ENCODE measurements at places on chromosomes 6 and 20.

DNA sequence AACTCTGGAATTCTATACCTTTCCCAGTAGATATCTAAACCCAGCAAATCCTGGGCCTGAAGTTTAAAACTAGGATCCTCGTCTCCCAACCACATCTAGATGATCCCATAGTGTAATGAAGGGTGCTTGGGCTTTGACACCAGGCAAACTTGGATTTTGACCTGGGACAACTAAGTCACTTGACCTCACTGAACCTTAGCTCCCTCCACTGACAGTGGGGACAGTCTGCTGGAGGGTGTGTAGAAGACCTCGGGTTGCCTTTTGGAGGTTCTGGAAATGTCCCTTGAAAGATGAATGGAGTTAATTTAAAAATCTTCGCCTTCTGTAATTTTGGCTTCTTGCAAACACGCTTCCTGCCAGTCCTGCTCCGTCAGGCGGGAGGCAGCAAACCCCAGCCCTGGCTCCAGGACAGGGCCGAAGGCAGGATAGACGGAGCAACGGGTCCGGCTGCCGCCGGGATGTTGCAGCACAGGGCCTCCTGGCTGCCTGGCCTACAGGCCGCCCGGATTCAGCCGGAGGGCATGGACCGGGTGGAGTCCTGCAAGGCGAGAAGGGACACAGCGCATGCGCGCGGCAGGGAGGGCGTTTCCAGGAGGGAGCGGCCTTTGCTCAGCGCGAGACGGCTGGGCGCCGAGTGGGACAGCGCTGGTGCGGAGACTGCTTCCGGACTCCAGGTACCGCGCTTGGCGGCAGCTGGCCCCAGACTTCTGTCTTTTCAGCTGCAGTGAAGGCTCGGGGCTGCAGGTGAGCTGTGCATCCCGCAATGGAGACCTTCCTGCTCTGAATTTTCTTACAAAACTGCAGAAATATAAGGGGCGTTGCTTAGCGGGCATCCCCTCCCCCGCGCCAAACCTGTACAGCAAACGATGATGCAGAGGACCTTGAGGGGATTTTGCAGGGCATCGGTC, at the start of gene TMEM14A:
Gene TMEM14A (plus strand): TSS at position 612 of the 908 bp plus-strand sequence. CDS start 5,990 bp downstream, outside the sequence.
- peak; percentile 97 for DNase-seq

GRCh38 chr20:37745553-37745952, 51.7 kb downstream of the CTNNBL1 start:
- DNase-seq: no peak

- DNase-seq: no peak
These were observed 400.9 kb upstream of the POU3F2 start for GRCh38 chr6:98433325-98434056.

DNA sequence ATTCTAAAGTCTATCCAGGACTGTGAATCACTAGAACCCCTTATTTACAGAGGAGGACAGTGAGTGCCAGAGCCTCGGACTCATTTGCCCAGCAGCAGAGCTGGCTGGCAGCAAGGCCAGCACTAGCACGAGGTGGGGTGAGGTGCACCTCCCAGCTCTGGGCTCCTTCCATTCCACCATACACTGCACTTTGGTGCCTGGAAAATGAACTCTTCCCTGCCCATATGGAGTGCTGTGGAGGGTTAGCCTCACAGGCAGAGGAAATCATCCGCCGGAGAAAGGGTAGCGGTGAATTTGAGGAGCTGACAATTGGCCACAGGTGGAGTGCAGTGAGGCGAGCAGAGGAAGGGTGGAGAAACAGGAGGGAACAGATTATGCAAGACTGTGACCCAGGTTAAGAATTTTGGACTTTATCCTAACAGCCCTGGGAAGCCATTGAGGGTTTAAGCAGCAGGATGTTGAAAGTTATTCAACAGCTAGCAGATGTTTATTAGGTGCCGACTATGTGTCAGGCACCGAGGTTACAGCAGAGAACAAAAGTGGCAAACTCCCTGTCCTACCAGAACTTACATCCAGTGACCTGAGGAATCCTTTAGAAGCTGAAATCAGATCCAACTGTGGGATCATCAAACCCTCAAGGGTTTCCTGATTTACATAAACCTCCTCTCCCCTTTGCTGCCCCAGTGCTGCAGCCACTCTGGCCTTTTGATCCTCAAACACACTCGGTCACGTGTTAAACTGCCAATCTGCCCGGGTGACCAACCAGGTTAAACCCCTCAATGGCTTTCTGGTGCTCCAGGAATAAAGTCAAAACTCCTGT, 6.2 kb downstream of the TRIM26 start:
- DNase-seq: peak; percentile 45

DNA sequence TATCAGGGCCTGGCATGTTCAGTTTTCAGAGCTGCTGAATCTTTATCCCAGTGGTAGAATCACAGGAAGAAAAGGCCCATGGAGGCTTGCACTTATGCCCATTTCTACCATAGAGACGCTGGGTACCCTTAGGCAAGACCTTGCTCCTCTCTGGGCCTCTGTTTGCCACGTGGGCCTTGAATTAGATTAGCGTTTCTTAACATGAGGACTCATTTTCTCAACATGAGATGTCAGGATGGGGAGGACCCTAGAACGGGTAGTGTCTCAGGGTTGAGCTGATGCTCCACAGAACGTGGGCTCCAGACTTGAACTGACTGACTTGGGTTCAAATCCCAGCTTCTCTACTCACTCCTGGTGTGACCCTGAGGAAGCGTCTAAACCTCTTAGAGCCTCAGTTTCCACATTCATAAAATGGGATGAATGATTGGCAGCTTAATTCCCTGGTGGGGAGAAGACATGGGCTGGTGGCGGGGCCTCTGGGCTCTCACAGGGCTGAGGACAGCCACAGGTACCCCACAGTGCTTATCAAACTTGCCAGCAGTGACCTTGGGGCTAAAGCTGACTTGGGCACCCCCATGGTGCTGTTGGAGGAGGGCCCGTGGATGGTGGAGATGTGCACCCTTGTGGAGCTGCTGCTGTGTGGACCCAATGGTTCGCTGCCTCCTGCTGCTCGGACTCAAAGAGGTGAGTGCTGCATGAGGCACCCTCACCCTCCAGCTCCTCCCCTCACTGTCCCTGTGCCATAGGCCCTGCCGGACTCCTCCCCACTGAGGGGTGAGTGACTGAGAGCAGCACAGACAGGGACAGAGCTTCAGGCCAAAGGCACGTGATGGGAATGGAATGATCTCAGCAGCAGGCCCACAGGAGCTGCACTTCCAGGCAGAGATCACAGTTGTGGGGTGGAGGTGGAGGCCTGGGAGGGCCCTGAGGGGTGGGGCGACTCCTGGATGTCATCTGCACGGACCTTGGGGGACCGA, 28.2 kb downstream of the SUN5 start:
- no peak for DNase-seq

- DNase-seq: no peak
These were observed 17.7 kb upstream of the NNAT start for GRCh38 chr20:37503256-37503927.

DNA sequence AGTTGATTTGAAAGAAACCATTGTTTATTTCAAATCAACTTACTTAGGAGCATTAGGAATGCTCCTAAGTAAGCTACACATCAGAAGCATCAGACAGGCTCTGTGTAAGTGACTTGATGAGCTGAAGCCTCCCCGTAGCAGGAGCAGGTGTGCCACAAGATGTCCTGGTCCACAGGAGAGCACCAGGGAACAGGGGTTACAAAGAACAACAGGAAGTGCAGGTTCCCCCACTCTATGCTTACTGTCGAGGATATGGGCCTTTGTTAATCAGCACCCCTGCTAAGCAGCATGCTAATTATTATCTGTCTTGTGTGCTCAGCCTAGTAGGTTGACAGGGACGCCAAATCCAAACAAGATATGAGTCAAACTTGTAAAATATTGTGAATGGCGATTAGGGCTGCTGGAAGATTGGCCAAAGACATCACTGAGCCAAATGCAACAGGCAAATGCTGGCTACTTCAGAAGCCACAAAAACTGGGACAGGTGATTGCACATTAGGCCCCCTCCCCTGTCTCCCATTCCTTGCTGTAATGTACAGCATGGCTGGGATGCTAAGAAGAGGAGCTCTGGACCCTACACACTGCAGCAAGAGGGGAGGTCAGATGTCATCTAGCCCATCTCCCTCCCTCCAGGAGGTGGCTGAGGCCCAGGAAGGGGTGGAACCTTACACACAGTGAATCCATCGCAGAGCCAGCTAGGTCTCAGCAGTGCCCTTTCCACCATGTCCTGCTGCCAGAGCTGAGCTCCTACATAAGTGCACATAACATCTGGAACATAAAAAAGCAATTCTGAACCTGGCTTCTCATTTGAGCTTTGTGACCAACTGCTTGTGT, 939 bp downstream of the TGM3 start:
- DNase-seq: peak; percentile 22

DNA sequence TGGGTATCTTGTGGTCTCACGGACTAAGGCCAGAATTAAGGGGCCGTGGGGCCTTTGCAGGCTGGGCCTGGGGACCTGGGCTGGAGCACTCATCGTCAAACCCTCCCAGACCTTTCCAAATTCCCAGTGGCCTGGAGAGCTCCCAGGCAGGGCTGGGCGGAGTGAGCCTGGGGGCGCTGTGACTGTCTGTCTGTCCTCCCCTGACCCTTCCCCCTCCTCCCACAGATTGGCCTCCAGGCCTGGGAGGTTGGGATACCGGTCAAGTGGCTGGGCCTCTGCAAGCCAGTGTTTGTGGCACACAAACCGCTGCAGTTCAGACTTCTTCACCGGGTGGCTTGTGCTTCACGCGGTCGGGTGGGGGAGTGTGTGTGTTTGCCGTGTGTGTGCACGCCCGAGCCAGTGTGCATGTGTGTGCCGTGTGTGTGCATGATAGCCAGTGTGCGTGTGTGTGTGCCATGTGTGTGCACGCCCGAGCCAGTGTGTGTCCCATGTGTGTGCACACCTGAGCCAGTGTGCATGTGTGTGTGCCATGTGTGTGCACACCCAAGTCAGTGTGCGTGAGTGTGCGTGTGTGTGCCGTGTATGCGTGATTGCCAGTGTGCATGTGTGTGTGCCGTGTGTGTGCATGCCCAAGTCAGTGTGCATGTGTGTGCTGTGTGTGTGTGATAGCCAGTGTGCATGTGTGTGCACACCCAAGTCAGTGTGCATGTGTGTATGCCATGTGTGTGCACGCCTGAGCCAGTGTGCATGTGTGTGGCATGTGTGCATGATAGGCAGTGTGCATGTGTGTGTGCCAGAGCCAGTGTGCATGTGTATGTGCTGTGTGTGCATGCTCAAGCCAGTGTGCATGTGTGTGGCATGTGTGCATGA, 6.3 kb downstream of the RBBP8NL start:
- no peak for DNase-seq

- DNase-seq: no peak
These were observed 68.3 kb upstream of the TMEM244 start for GRCh38 chr6:129929433-129929832.

DNA sequence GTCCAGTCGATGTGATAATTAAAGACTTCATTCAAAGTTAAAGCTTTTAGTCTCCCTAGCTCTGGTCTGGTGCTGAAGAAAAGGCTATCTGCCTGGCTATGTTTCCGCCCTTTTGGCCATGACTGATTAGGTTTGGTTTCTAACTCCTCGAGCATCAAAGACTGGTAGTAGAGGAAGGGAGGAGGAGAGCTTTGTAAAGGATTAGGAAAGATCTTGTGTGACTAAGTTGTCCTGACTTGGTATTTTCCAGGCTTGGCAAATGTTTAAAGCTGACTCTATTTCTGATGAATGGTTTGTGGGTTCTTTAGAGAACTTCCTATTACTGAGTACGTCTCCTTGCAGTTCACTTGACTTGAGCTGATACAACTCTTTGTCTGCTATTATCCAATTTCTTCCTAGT, 312.9 kb downstream of the GJA1 start:
- no peak for DNase-seq

GRCh38 chr20:43666376-43667328, at the start of gene MYBL2:
Gene MYBL2 (plus strand): TSS chr20:43667114. CDS start chr20:43667284, 170 bp downstream.
- DNase-seq: peak; percentile 94

DNA sequence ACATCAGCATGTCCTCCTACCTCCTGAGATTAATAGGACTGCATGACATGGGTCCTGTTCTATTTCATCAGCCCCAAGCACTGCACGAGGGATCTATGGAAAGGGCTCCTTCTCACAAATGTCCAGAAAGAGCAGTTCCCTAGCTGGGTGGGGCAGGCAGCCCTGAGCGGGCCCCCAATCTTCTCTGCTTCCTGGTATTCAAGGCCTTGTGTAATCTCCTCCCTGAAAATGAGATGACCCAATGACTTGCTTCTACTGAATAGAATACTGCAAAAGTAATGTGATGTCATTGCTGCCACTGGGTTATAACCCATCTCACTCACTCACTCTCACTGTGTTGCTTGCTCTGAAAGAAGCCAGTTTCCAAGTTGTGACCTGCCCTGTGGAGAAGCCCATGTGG, 126.4 kb downstream of the OPRM1 start:
- no peak for DNase-seq

DNA sequence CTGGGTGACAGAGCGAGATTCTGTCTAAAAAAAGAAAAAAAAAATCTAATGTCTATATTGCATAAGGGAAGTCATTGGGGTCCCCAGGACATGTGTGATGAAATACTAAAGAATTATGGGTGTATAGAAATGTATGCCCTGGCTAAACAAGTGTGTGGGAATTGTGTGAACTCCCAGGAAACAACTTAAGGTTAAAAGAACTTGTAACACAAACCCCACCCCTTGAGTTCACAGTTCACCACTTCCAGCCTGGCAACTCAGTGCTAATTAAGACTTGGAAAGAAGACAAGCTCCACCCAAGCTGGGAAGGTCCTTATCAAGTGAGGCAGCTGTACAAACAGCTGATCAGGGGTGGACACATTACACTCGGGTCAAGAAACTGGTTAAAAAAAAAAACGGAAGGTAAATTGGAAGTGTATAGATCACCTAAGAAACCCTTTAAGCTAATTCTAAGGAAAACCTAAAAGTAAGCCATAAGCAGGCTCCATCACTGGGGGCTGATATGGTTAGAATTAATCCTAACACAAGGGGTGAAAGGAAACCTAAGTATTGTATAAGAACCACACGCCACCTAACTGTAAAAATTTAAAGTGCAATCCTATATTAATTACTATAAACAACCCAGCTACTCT, 25.2 kb downstream of the HLA-A start:
- no peak for DNase-seq

GRCh38 chr6:44507014-44507413, 119.5 kb downstream of the CDC5L start:
- DNase-seq: no peak

GRCh38 chr6:3500262-3501014, 43.6 kb upstream of the SLC22A23 start:
- no peak for DNase-seq

DNA sequence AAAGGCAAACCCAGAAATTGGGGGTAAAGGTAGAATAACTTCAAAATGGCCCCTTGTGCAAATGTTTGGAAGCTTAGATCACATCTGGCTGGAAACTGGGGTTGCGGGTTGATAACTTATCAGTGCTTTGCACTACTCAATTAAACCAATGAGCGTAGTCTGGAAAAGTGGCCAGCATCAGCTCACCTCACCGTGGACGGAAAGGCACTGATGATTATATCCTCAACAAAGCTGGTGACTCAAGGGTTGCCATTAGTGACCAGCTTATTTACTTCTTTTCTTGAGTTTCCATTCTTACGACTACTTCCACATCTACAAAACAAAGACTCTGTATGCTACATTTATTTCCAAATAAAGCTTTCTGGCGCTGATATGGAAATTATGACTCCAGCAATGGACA, 198.5 kb upstream of the HEY2 start:
- no peak for DNase-seq
